HCT116 (cell line): ENCODE measurements at places on chromosomes 1 and 21. TPM values are rescaled to one million over a fixed set of nuclear protein-coding genes. Genes with fewer than 3 reads are reported as not detected.

- DNase-seq = no peak
Observed at GRCh38 chr1:116875391-116875790, 34.3 kb upstream of the PTGFRN start.

GRCh38 chr1:153833171-153833570 lies 58.0 kb downstream of the SLC27A3 start:
- no peak for DNase-seq

The SHE gene
- total RNA-seq = not detected

DNA sequence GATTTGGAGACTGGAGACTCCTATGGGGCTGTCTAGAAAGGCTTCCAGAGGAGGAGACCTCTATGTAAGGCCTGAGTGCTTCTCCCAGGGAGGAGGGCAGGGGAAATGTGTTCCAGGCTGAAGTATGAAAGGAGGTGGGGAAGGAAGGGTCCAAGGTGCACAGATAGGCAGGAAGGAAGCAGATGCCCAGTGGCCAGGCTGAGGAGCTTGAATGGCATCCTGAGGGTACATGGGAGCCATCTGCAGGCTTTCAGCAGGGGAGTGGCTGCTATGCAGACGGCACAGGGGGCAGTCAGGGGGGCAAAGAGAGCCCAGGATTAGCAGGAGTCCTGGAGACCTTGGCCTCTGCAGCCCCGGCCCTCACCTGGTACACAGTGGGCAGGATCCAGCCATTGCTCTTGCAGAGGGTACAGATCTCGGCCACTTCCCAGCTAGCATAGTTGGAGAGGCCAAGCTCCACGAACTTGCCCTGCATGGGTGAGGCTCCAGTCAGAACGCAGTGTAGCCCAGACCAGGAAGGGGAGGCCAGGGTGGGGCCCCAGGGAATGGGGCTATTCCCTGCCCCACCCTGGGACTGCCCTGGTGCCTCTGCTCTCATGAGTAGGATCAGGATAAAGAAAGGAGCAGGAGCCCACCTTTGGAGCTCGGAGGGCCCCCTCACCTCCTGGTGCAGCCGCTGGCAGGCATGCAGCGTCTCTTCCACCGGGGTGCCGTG lies 4.0 kb downstream of the AKR7A2 start:
- no peak for DNase-seq

The RPTN gene
- total RNA-seq = not detected

DNA sequence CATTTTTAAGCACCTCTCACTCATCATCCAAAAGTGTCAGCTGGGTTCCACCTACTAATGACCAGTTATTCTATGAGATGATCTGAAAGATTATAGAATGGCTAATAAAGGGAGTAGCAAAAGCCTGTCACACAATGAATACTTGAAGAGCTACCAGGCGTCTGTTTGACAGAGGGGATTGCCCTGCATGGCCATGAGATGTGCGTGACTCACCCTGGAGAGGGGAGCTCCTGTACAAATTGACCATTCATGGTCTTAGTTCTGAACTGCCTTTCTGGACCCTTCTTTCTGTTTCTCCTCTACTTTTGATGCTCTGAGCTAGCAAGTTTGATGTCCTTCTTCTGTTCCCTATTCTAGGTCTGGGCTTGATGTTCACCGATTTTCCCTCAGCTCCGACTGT lies 85.2 kb upstream of the ABCD3 start:
- no peak for DNase-seq

- DNase-seq = no peak
Observed at GRCh38 chr1:225999912-226000337, 782 bp upstream of the SDE2 start.

The SLC30A2 gene
- not detected for total RNA-seq

The SUSD4 gene
- 0.59 TPM for total RNA-seq

DNA sequence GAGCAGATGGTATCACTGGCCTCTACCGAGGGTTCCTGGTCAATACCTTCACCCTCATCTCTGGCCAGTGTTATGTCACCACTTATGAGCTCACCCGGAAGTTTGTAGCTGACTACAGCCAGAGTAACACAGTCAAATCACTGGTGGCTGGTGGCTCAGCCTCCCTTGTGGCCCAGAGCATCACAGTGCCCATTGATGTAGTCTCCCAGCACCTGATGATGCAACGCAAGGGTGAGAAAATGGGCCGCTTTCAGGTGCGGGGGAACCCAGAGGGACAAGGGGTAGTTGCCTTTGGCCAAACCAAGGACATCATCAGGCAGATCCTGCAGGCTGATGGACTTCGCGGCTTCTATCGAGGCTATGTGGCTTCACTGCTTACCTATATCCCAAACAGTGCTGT lies 6.1 kb downstream of the SLC25A44 start:
- no peak for DNase-seq

DNA sequence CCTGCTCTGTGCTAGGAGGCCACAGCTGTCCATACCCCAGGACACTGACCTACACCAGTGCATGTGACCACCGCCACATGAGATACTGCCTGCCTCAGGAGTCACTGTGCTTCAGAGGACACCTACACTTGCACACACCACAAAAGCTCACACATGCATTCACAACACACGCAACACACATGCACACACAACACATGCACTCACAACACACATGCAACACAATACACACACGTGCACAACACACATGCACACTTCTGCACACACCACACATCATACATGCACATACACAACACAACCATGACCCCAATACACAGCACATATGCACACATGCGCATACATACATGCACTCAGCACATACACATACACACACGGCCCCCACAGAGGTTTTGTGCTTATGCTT lies 28.7 kb upstream of the BACE2 start:
- DNase-seq = no peak

The GPA33 gene
- 0.22 TPM for total RNA-seq

The B3GALT5 gene
- total RNA-seq = 1.2 TPM

DNA sequence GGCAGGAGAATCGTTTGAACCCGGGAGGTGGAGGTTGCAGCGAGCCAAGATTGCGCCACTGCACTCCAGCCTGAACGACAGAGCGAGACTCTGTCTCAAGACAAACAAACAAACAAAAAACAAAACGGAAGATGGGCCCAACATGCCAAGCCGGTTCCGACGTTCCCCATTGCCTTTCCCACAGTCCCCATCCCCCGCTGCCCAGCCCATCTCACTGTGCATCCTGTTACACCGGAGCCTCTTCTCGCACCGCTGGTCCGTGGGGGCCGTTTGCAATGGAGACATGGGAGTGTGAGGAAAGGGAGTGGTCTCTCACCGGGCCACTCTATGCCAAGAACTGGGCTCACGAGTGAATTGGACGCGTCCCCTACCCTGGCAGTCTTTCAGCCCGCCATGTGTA lies 1.3 kb upstream of the CFAP74 start:
- DNase-seq = no peak

- peak; percentile 72 for DNase-seq
Observed at GRCh38 chr1:9004700-9005394, 21.4 kb downstream of the SLC2A7 start.

DNA sequence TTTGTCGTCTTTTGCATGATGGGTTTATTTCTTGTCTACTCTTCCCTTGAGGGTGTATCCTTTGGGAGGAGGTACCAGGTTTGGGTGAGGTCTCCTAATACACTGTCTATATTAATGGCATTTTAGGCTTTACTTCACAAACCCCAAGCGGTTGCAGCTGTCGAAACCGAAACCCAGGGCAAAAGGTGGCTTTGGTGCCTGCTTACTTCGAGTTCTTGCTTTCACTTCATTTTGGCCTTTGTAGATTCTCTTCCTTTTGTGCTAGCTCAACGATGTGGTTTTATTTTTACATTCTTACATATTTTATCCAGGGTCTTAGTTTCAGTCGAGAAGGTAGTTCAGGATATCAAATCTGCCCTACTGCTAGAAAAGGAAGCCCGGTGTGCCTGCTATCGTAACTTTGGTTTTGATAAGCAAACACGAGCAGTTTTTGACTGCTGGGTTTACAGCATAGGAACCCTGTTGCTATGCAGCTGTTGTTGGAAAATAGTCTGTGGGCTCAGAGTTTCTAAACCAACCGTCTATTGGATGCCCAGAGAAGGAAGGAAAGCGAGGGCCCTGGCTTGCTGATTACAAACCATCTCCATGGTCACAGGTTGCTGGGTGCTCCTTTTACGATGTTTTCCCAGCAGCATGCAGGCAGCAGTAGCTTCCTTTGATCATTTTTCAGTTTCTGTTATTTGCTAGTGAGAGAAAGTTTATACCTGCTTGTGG lies 9.8 kb upstream of the TSPAN2 start:
- DNase-seq = no peak

GRCh38 chr1:212628813-212629415 lies 20.4 kb downstream of the ATF3 start:
- DNase-seq = no peak

- no peak for DNase-seq
Observed at GRCh38 chr1:44151332-44151731, 9.9 kb upstream of the KLF18 start.

The LCE2C gene
- not detected for total RNA-seq

The RPL11 gene
- 1,262 TPM for total RNA-seq

The POLR3C gene
- total RNA-seq = 25.4 TPM

DNA sequence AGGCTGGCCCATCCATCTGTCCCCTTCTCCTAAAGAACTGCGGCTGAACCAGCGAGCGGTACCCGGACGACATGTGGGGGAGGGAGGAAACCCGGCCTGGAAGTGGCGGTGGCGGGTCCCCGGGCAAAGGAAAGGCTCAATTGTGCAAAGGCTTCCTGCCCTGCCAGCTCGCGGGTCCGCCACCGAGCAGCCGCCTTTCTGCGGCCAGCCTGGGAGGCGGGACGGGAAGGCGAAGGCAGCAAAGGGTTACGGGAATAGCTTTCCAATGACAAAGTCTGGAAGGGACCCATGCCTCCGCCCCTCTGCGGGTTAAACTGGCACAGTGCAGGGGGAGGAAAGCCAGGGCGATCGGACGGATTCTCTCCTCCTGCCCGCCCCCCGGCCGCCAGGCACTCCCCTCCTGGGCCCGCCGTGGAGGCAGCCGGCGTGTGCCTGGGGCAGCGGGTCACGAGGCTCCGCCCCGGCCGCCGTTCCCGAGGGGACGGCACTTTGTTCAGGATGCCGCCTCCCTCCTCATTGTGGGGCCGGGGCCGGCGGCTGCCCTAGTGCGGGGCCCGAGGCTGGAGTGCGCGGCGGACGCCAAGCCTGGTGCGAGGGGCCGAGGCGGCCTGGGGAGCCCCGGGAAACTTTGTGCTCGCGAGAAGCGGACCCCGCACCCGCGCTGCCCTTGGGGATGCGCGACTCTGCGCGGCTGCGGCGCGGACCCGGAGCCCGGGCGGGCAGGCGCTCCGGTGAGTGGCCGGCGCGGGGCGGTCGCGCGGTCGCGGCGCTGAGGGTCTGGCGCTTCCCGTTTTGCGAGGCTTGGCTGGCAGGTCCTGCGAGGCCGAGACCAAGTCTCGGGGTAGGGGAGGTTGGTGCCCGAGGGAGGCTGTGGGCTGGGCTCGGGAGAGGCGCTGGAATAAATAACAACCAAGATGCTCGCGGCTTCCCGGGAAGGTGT lies at the start of gene NAV1:
Gene NAV1 (plus strand): TSS at position 516 of the 940 bp plus-strand sequence. CDS start 83,758 bp downstream, outside the sequence.
- DNase-seq = no peak

DNA sequence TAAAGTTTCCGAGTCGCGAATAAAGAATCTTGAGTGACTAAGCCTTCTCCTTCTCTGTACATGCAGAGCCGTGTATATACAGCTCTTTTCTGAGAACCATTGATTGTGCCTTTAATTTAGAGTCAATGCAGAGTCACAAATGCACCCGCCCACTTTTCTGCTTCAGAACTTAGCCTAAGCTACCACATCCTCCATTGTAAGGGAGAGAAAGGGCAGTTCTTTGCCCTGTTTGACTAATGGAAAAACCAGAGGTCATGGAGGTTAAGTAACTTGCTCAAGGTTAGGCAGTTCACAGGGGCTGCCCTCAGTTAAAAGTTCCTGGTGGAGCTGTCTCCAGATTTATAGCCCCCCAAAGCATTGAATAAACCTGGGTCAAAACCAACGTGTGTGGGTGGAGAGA lies 139.6 kb downstream of the TOMM20 start:
- no peak for DNase-seq

GRCh38 chr1:60727552-60727951 lies 354.8 kb upstream of the NFIA start:
- DNase-seq = no peak

GRCh38 chr1:203631946-203632345 lies 5.3 kb downstream of the ATP2B4 start:
- no peak for DNase-seq

GRCh38 chr1:226481133-226481532 lies 67.4 kb upstream of the STUM start:
- DNase-seq = no peak

DNA sequence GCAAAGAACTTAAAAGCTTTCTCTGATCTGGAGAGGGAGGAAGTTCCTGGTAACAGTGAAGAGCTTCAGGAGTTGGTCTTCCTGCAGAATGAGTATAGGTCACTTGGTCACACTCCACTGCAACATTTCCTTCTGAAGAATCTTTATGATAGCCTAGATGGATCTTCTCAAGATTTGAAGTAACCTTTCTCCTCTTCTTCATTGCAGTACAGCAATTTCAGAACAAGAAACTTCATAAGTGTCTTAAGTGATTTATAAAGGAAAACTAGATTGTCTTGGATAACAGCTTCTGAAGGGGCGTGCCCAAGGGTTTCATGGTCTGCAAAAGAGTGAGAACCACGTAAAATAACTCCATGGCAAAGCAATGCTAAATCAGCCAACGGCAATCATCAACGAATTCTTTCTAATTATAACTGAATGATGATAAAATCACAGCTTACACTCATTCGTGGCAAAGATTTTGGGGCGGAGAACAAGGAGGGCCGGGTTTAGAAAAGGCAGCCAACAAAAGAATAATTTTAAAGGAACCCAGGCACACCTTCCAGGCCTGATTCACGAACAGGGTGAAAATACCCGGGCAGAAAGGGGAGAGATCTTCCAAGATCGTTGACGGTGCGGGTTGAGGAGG lies 53.9 kb upstream of the ASPM start:
- DNase-seq = no peak

DNA sequence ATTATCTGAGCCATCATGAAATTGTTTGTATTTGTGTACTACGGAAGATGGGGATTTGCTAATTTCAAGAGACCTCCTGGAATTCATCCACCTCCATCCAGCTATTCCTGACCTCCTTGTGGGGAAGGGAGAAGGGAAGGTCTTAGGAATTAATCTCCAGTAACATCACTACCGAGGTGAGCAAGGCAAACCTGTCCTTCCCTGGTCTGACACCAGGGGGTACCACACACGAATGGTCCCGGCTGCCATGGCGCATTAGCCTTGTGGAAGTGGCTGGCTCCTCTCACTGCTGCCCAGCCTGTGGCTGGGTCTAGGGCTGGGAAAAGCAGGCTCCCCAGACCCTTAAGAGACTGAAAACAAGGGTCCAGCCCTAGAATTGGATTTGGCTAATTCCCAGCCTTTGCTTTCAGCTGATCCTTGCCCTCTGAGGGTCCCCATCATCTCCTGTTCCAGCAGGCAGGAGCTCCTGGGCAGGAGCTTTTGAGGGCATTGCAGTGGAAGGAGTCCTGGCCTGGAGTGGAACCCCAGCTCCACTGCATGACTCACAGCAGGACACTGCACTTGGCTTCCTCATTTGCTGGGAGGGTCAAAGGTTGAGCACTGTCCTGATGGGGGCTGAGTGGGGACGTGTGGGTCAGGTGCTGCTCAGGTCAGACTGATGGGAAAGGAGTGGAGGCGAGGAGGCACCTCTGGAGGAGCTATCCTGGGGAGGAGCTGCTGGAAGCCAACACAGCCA lies 34.8 kb downstream of the RIMS3 start:
- DNase-seq = peak; percentile 31

- DNase-seq = no peak
Observed at GRCh38 chr1:175865041-175865766, 121.8 kb upstream of the TNR start.
